ENCODE measurements at places on chromosomes 3 and 15. TPM values are rescaled to one million over a fixed set of nuclear protein-coding genes. Genes with fewer than 3 reads are reported as not detected.

- peak; percentile 19 for DNase-seq
- peak overlapping the region; percentile 97 for H3K4me3 ChIP-seq
- H3K4me1 ChIP-seq = peaks cover 22% of the 10 kb centered on the region
- no peaks in the 10 kb centered on the region for H3K27me3 ChIP-seq
- no peaks in the 10 kb centered on the region for H3K36me3 ChIP-seq
- H3K27ac ChIP-seq = peak overlapping the region; percentile 64
Observed at GRCh38 chr3:195270079-195270816, 711 bp downstream of the XXYLT1 start.

GRCh38 chr15:98666841-98667240, 18.5 kb downstream of the IGF1R start:
- no peak overlapping the region for H3K27ac ChIP-seq
- no peaks in the 10 kb centered on the region for H3K4me1 ChIP-seq
- H3K4me3 ChIP-seq = no peak overlapping the region
- no peaks in the 10 kb centered on the region for H3K27me3 ChIP-seq

DNA sequence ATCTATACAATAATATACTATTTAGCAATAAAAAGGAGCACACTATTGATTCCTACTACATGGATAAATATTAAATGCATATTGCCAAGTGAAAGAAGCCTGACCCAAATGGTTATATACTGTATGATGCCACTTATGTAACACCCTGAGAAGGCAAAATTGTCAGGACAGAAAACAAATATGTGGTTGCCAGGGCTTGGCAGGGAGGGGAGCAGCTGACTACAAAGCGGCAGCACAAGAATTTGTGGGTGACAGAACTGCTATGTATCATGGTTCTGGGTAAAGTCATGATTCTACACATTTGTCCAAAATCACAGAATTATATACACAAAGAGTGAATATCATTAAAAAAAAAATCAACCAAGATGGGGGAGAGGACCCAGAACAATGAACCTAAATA, 22.5 kb downstream of the TBC1D2B start:
- H3K27me3 ChIP-seq = no peaks in the 10 kb centered on the region
- no peak for DNase-seq
- no peak overlapping the region for H3K4me3 ChIP-seq
- H3K27ac ChIP-seq = peak overlapping the region; percentile 22

CAMKV gene
- total RNA-seq = not detected

ITPR1 gene
- 90.7 TPM for total RNA-seq

Data from naive thymus-derived CD4-positive, alpha-beta T cell (primary cell).